NCI-H2081 treated with DMSO at 0.1 percent for 48 hours (cell line): ENCODE measurements at places on chromosomes 12 and 14.

GRCh38 chr12:22728987-22729386 is 104.0 kb downstream of the ETNK1 start:
- no peak for DNase-seq

DNA sequence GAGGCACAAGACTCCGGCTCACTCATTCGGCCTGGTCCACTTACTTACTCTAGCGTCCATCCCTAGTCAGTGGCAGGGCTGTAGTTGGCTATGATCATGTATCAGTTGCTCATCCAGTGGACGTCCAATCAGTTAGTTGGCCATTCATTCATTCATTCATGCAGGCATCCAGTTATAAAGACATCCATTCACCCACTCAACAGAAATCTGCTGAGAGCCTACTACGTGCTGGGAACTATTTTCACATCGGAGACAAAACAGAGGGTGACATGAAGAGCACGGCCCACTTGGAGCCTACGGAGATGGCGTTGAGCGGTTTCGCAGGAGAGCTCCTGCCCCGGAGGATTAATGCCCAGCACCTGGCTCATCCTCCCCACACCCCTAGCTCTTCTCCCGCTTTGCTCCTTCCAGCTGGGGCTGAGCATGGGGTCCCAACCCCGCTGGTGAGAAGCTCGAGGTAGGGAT is 49.7 kb downstream of the SNAPC1 start:
- no peak for DNase-seq

- no peak for DNase-seq
Observed at GRCh38 chr12:67621112-67621511, 27.4 kb upstream of the DYRK2 start.

- no peak for DNase-seq
Observed at GRCh38 chr14:51883232-51883631, 22.8 kb downstream of the GNG2 start.

DNA sequence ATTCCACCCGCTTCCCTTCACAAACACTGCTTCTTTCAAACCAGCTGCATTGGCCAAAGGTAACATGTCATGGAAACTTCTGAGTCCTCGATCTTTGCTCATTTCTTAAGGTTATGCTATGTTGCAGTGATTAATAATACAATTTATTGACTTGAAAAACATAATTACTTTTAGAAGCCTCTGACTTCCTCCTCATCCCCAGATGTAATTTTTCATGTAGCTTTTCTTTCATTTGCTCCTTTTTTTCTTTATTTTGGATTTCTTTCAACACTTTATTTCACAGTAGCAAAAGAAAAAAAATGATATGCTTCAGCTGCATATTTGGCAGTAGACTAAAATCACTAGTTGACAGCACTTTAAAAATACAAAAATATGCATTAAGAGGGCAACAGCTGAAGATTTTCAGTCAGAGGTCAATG is 116.2 kb downstream of the LRRIQ1 start:
- no peak for DNase-seq

- DNase-seq = no peak
Observed at GRCh38 chr14:41303506-41303905, 303.2 kb upstream of the LRFN5 start.

GRCh38 chr12:31605531-31605930 is 14.6 kb upstream of the DENND5B start:
- DNase-seq = no peak

GRCh38 chr14:89641495-89642175 is 224.6 kb upstream of the FOXN3 start:
- DNase-seq = no peak

GRCh38 chr12:57416039-57416996 is 14.5 kb downstream of the R3HDM2 start:
- no peak for DNase-seq

DNA sequence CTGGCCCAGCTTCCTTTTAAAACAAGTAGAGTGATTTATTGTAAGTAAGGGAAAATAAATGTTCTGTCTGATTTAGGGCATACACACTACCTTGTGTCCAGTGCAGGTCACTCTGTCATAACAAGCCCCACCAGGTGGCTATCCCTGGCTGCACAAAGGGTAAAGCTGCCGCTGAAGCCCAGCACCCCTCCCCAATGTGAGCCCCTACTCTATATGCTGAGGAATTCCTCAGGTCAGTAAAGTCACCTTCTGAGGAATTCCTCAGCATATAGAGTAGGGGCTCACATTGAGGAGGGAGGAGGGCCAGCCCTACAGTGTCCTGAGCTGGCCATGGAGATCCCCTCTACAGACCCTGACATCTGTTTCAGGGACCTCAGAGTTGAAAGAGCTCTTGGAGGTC is 67.2 kb downstream of the TBC1D30 start:
- no peak for DNase-seq

GRCh38 chr12:84756961-84757360 is 155.6 kb downstream of the SLC6A15 start:
- DNase-seq = no peak

GRCh38 chr14:76814726-76815645 is 2.3 kb upstream of the ANGEL1 start:
- no peak for DNase-seq

- no peak for DNase-seq
Observed at GRCh38 chr14:96049932-96050331, 10.8 kb downstream of the C14orf132 start.

- DNase-seq = no peak
Observed at GRCh38 chr14:91346838-91347173, 70.8 kb downstream of the CCDC88C start.

DNA sequence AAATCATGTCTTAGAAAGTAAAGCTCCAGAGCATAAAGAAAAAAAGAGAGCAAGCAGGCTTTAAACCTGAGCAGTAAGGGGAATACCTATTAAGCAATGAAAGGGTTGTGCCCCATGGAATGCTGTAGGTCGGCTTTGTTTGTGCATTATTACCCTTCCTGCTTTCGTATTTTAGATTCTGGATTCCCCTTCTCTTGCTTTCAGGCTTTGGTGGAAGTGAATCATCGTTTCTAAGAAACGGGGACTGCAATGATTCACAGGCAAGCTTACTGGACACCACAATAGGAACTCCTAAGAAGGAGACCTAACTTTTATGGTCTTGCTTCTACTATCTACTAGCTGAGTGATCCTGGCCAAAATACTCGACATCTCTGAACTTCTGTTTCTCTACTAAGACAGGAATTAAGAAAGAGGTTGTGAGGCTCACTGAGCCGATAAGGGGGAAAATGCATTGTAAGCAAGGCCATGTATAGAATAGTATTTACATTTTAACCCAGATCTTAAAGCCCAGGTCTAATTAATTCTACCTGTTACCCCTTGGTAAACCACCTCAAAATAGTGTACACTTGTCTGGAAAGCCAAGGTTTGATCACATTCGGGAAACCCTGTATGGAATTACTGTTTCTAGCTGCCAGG is 1.2 kb upstream of the BMAL2 start:
- DNase-seq = no peak

DNA sequence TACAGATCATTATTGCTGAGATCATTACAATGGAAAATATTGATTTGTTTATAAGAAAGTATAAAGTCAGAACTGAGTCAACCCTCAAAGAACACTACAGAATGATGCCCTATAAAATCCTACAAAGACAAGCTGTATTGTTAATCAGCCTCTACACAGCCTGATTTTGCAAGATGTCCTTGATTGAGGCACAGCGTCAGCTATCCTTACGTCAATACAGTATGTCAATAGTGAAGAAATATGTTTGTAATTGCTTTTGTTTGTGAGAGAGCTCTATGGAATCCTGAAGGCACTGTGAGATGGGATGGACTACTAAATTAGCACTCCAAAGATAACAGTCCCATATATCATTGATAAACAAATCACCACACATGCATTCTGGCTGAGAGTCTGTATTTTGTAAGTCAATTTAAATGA is 70.7 kb downstream of the RASSF9 start:
- DNase-seq = no peak

DNA sequence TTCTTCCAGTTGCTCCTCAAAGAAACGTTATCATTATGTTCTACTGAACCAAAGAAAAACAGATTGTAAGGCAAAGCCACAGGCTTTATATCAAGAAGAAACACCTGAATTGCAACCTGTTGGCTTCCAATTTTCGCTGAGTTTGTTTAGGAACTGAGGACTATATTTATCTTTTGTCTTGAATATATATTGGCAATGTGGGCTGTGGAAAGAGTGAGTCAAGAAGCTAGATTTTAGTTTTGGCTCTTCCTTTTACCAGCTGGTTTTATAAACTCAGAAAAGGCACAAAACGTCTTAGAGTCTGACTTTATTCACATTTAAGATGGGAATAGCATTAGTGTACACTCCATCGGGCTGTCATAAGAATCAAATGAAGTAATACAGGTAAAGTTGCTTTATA is 10.4 kb upstream of the PTHLH start:
- no peak for DNase-seq

GRCh38 chr12:52355176-52355575 is 12.1 kb downstream of the KRT85 start:
- no peak for DNase-seq

DNA sequence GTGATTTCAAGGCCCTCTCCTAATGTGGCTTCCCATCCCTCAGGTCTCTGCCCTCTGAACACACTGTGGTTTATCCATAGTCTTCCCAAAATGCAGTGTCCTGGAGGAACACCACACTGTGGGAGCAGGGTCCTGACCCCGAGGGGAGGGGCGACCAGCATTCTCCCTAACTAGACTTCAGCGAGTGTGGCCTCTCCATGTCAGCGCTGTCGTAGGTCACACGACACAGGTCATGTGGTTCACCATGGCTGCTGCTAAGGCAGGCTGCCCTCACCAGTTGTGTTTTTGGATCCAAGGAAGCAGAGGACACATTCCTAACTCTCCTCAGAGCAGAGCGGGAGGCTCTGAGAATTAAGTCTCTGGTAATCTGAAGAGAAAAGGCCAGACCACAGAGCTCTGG is 50.5 kb downstream of the SSH1 start:
- no peak for DNase-seq

DNA sequence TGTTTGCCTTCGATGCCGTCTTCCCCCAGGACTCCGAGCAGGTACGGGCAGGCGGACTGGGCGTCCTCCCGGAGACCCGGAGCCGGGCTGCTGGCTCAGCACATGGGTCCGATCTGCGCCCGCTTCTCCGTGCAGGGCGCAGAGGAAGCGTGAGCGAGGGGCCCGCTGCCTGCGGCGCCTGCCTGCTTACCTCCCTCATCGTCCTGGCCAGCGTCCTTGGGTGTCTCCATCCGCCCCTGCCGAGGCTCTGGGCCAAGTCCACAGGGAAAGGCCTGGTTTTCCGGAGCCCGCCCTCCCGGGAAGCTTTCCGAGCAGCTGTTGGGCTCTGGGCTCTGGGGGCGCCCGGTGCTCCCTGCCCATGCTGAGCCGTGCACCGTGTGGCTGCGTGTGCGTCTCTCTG is 33.5 kb downstream of the KIF26A start:
- no peak for DNase-seq
